ENCODE measurements at places on chromosomes 7 and 10.

DNA sequence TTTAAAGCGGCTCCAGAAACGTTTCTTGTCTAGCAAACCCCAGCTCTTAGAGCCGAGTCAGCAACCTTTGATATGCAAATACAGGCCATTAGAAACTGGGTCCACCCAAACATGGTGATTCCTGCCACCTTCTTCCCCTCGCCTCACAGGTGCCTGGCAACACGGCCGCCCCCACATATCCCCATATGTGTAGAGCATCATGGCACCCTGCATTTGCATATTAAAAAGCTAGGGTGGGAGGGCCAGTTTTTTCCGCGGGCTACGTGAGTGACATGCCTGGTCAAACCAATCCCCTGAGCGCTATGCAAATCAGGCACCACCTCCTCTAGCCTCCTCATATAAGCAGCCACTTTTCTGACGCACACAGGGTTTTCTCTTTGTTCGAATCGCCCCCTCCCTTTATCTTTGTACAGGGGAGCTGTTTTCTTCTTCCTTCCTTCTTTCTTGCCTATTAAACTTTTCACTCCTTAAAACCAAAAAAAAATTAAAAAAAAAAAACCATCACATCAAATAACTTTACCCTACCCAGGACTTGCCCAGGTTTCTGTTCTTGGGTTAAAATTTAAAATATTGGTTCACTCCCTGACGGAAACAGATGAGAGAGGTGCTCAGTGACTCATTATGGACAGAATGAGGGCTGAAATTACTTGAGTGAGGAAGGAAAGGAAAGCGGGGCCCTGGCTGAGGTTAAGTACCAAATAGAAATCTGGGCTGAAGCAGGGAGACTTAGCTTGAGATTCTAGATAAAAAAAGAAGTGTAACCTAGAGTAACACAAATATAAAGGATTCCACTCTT lies 59.8 kb downstream of the COA1 start:
- DNase-seq, result peak; percentile 46

DNA sequence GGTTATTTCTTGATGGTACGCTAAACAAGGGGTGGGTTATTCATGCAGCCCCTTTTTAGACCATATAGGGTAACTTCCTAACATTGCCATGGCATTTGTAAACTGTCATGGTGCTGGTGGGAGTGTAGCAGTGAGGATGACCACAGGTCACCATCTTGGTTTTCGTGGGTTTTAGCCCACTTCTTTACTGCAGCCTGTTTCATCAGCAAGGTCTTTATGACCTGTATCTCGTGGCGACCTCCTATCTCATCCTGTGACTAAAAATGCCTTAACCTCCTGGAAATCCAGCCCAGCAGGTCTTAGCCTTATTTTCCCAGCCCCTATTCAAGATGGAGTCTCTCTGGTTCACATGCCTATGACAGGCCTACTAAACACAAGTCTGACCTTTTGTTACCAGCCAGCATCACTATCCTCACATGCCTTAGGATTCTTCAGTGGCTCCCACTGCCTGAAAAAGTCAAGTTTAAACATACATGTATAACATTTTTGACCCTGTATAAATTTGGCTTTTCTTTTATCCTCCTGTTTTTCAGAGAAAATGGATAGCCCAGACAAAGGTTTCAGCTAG lies 13.2 kb upstream of the COBL start:
- no peak for DNase-seq

- DNase-seq, result no peak
These were observed 4.7 kb upstream of the DENND2A start for GRCh38 chr7:140645166-140645900.

- DNase-seq, result no peak
These were observed 4.3 kb downstream of the AOC1 start for GRCh38 chr7:150856303-150857275.

DNA sequence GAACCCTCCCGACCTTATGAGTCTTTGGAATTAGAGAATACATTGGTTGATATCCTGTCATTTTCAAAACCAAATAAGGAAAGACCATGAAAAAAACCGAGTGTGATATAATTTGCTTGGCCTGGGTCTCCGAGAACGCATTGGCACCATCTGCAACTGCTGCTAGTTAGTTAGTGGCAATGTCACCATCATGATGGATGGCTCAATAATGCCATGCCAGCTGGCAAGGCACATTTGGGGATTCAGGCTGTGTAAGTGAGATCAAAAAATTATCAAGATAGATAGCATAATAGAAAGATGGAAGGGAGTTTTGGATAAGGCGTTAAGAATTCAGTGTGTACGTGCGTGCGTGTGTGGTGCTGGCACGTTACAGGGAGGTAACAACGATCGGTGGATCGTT lies 134.7 kb upstream of the TCERG1L start:
- DNase-seq, result no peak

- DNase-seq, result no peak
These were observed 6.1 kb downstream of the SKAP2 start for GRCh38 chr7:26858241-26858715.

DNA sequence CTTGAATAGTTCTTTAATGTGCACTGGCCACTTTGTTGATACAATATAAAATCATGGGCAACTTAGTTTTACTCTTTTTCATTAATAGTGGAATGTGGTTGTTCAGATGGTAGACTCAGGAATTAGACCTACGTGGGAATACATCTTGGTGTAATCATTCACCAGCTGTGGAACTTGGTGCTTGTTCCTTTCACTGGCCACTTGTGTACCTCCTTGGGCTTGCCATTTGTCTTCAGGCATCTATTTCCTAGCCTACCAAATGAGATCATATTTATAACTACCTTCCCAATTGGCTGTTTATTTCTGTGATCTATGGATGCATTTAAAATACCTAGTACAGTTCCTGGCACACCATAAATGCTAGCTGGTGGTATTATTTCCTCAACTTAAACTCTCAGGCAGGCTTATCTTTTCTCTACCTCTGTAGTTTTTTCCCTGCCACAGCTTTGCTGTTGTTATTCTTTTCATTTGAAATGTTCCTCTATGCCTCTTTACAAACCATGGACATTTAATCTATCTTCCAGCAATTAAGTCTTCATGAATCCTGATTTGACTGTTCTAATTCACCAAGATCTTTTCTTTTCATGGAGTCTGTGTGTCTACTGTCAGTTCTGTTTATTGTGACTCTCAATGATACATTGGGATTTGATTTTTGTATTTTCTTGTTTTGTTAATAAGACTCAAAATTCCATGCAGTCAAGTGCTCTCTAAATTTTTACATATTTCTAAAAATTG lies 113.0 kb downstream of the ADAM22 start:
- DNase-seq, result no peak

- DNase-seq, result no peak
These were observed 50.8 kb downstream of the PHYHIPL start for GRCh38 chr10:59227136-59227673.

- DNase-seq, result no peak
These were observed 37.6 kb downstream of the SLC37A3 start for GRCh38 chr7:140360697-140361229.

- DNase-seq, result peak; percentile 60
These were observed at the start of gene BCAP29 for GRCh38 chr7:107579885-107580715. Gene BCAP29 (plus strand): TSS chr7:107580246. CDS start chr7:107580773, 527 bp downstream.

GRCh38 chr7:158816995-158817394 lies 12.3 kb downstream of the ESYT2 start:
- DNase-seq, result no peak

- no peak for DNase-seq
These were observed 133.3 kb downstream of the VPS41 start for GRCh38 chr7:38775506-38776175.

DNA sequence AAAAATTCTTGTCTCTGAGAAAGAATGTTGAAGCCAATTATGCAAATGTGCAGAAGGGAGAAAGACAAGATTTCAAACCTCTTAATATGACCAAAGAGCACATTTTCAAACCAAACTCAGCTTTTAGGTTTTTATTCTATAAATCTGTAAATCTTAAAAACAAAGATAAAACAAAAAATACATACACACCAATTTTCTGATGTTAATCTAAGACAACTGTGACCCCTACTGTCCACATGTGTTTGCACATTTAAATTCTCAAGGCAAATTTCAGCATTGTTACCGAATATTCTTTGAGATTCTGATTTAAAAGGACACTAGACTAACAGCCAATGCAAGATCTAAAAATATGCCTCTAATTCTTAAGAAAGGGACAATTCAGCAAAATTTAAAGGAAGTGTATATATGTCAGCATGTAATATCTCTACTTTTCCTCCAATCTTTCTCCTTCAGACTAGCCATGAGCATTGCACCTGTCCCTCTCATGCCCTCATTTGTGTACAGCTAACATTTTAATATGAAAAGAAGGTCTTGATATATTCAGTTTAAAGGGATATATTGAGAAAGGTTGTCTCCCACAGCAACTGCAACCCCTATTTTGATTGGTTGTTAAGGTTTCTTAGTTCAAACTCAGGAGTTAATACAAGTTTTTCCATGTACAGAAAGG lies 417.9 kb downstream of the IPMK start:
- DNase-seq, result no peak

GRCh38 chr10:774661-775244 lies 85.3 kb upstream of the DIP2C start:
- no peak for DNase-seq

DNA sequence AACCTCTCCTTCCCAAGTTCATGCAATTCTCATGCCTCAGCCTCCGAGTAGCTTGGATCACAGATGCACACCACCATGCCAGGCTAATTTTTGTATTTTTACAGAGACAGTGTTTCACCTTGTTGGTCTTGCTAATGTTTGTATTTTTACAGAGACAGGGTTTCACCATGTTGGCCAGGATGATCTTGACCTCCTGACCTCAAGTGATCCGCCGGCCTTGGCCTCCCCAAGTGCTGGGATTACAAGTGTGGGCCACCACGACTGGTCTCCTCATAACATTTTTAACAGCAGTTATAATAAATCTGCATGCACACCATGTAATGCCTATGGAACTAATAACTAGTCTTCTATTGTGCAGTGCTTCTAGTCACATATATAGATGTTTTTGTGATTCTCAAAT lies 123.8 kb upstream of the VKORC1L1 start:
- DNase-seq, result no peak

- DNase-seq, result no peak
These were observed 57.4 kb upstream of the FERD3L start for GRCh38 chr7:19202599-19202998.

DNA sequence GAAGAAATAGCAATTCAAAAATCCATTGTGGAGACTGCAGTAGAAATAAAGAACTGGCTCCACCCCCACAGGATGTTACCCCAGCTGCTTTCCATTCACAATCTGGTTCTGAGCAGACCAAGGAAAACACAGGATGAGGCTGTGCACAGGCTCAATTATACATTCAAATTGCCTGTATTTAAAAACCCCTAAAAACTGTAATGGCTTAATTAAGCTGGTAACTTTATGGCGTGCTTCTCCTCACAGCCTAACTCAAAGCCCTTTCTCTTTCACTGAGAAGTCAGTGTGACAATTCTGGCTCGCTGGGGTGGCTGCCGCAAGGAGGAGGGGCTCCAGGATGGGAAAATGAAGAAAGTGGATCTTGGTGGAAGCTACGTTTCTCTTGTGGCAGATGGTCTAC lies 1191.1 kb downstream of the SORCS1 start:
- no peak for DNase-seq

DNA sequence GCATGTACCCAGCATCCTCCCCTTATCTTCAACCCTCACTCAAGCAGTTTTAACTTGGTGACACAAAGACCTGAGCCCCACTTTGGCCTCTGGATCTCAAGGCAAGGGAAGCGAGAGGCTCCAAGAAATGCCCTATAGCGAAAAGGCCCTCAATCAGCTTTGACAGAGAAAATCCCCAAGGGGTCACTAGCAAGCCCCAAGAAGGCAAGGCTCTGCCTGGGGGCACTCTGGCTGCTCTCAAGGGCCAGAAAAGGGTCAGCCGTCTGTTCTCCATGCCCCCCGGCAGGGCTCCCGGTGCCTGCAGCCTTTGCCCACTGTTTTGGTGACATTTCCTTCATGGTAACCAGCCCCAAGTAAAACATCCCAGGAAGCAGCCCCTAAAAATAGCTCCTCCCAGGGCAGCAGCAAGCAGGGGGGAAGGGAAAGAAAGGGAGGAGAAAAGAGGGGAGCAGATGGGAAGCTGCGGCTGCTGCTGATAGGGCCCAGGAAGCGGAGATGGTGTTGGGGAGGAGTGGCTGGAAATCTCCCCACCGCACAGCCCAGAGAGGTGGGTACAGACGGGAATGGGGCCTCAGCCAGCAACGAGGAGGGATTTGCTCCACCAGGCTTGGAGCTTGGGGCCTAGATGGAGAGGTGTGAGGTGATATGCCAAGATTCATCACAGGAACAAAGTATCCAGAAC lies 7.1 kb downstream of the CAMK2G start:
- DNase-seq, result no peak
